Neuronal stem cell (in vitro differentiated cells): ENCODE measurements at places on chromosomes 6 and 20.

GRCh38 chr20:58389324-58389967 is 417 bp downstream of the VAPB start:
- DNase-seq = no peak
- H3K36me3 ChIP-seq = peaks cover 9% of the 10 kb centered on the region
- H3K4me1 ChIP-seq = peaks cover 11% of the 10 kb centered on the region
- H3K27me3 ChIP-seq = no peaks in the 10 kb centered on the region
- H3K4me3 ChIP-seq = peak overlapping the region; percentile 90

- no peak overlapping the region for H3K4me3 ChIP-seq
- H3K27me3 ChIP-seq = no peaks in the 10 kb centered on the region
- H3K4me1 ChIP-seq = no peaks in the 10 kb centered on the region
- DNase-seq = no peak
- no peaks in the 10 kb centered on the region for H3K36me3 ChIP-seq
- no peak overlapping the region for H3K27ac ChIP-seq
These were observed 61.6 kb downstream of the IRF4 start for GRCh38 chr6:453152-453551.

- no peaks in the 10 kb centered on the region for H3K36me3 ChIP-seq
- no peaks in the 10 kb centered on the region for H3K27me3 ChIP-seq
- H3K4me1 ChIP-seq = no peaks in the 10 kb centered on the region
- H3K27ac ChIP-seq = no peak overlapping the region
- no peak for DNase-seq
These were observed 949 bp upstream of the SLC17A3 start for GRCh38 chr6:25874822-25875562.

DNA sequence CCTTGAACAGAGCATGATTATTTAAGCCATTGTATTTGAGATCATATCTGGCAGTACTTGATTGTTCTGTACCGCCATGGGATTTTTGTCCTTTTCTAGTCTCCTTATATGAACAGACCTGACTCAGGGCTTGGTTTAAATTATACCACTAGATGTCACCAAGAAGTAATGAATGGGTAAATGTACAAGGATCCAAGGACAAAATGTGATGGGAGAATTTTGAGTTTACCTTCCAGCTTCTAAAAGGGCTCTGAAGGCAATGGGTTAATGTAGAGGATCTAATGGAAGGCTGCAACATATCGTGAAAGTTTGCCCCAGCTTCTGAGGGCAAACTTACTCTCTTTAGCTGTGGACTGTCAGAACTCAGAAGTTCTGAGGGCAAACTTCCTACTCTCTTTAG is 12.0 kb downstream of the RNF8 start:
- H3K4me1 ChIP-seq = no peaks in the 10 kb centered on the region
- H3K27ac ChIP-seq = no peak overlapping the region
- no peaks in the 10 kb centered on the region for H3K27me3 ChIP-seq
- DNase-seq = no peak

- H3K4me1 ChIP-seq = no peaks in the 10 kb centered on the region
- peak; percentile 2 for DNase-seq
- no peak overlapping the region for H3K27ac ChIP-seq
- no peak overlapping the region for H3K4me3 ChIP-seq
These were observed 134.9 kb downstream of the MMUT start for GRCh38 chr6:49328051-49328744.

DNA sequence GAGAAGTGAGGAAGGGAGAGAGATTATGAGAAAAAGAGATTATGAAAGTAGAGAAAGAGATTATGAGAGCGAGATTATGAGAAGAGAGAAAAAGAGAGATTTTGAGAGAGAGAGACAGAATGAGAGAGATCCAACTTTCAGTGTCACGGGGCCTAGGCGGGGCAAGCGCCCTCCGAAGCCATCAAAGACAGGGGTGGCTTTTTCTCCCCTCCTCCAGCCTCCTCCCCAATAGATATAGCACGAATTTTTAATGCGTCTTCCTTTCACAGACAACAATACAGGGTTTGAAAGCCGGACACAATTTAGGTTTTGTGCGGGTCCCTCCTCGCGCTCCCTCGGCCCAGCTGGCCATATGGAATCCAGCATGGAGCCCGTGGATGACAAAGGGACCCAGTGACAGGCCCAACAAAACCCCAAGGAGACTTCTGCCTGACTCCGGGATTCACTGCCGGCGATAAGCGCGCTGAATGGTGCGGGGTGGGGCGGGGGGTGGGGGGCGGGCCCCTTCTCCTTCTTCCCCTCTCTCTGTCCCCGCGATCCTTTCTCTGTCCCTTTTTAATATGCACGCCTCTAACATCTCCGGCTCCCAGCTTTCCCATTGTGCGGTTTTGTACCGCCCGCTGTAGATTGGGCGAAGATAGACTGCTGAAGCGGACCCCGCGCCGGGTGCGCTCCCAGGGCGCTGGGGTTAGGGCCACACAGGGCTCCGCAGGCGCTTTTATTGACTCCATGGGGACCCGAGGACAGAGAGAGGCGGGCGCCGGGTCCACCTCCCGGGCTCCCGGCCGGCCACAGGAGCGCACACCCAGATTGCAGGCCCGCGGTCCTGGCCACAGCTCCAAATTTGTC is 5.4 kb downstream of the NKX2-2 start:
- H3K4me3 ChIP-seq = no peak overlapping the region
- no peaks in the 10 kb centered on the region for H3K36me3 ChIP-seq
- H3K27ac ChIP-seq = no peak overlapping the region
- DNase-seq = no peak
- peaks cover 6% of the 10 kb centered on the region for H3K4me1 ChIP-seq

DNA sequence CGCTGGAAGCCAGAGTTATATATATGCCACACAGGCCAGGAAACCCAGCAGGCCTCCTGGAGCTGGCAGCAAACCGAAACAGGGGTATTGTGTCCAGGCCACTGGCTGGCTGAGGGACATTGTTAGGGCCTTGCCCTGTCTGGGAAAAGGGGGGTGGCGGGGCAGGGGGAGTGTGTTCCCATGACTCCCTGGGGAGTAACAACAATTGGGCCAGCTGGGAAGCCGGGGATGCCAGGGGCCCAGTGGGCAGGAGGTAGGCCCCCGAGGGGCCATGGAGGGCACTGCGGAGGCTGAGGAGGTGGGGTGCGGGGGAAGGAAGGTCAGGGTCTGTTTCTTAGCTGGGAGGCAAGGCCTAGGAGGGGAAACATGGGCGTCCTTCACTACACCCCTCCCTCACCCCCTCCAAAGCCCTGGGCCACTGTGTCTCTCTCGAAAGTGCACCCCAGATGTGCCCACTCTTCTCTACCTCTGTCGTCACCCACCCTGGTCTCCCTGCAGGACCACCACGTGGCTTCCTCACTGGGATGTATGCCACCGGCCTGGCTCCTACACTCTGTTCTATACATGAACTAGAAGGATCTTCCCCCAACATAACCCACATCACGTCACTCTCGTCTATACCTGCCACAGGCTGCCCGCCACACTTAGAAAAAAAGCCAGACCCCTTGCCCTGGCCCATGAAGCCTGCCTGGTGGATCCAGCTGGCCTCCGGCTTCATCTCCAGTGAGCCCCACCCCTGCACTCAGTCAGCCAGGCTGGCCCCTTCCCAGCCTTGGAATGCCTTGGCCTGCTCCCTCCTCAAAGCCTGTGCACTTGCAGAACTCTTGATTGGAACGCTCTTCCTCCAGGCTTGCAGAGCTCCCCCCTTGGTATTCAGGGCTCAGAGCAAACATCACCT is 7.8 kb upstream of the E2F1 start:
- H3K36me3 ChIP-seq = no peaks in the 10 kb centered on the region
- DNase-seq = no peak
- peak overlapping the region; percentile 80 for H3K27ac ChIP-seq
- H3K27me3 ChIP-seq = no peaks in the 10 kb centered on the region
- H3K4me3 ChIP-seq = no peak overlapping the region

DNA sequence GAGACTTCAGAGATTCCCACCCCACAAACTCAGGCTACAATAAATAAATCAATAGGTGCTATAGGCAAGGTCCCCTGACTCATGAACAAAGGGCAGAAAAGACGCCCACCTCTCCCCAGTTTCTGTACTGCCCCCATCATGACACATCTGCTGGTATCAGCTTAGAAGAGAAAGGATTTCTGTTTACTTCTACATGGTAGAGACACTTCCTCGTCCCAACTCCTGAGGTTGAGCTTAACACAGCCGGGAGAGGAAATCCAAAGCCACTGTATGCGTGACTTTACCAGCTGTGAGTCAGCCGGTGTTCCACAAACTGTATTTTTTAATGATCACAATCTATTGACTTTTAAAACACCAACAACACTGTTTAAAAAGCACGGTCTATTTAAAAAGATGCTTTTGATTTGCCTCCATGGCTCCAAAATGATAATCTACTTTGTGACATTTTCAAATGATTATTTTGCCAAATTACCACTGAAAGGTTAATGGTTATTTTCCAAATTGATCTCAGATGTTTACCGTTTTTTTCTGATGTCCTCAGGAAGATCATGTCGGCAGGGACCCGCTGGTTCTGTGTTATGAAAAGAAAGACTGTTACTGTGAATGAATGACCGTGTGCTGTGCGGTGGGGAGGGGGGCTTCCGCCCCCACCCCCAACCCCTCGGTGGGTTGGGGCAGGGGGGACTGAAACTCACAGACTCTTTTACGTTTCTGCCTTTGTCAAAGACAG is 72.5 kb downstream of the ATP9A start:
- peaks cover 18% of the 10 kb centered on the region for H3K4me1 ChIP-seq
- peak overlapping the region; percentile 75 for H3K27ac ChIP-seq
- no peaks in the 10 kb centered on the region for H3K27me3 ChIP-seq
- DNase-seq = no peak

- no peaks in the 10 kb centered on the region for H3K36me3 ChIP-seq
These were observed 47.9 kb upstream of the ARID1B start for GRCh38 chr6:156729248-156729647.

DNA sequence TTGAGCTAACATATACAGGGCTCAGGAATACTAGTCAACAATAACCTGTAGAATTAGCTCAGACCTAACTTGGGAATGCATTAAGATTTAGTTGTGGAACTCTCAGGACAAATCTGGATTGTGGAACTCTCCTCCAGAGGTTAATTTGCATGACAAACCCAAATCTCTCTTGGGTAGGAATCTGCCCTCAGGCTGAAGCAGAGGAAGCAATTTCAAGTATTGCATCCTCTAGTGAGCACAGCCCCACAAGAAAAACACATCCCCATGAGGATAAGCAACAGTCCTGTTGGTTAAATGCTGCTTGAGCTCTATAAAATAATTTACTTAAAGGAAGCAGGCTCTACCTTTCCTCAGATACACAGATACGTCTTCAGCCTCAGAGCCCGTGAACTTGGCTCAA is 170.9 kb upstream of the STXBP5 start:
- H3K4me1 ChIP-seq = no peaks in the 10 kb centered on the region
- H3K27me3 ChIP-seq = no peaks in the 10 kb centered on the region
- H3K4me3 ChIP-seq = no peak overlapping the region
- no peak overlapping the region for H3K27ac ChIP-seq
- no peaks in the 10 kb centered on the region for H3K36me3 ChIP-seq
- no peak for DNase-seq

DNA sequence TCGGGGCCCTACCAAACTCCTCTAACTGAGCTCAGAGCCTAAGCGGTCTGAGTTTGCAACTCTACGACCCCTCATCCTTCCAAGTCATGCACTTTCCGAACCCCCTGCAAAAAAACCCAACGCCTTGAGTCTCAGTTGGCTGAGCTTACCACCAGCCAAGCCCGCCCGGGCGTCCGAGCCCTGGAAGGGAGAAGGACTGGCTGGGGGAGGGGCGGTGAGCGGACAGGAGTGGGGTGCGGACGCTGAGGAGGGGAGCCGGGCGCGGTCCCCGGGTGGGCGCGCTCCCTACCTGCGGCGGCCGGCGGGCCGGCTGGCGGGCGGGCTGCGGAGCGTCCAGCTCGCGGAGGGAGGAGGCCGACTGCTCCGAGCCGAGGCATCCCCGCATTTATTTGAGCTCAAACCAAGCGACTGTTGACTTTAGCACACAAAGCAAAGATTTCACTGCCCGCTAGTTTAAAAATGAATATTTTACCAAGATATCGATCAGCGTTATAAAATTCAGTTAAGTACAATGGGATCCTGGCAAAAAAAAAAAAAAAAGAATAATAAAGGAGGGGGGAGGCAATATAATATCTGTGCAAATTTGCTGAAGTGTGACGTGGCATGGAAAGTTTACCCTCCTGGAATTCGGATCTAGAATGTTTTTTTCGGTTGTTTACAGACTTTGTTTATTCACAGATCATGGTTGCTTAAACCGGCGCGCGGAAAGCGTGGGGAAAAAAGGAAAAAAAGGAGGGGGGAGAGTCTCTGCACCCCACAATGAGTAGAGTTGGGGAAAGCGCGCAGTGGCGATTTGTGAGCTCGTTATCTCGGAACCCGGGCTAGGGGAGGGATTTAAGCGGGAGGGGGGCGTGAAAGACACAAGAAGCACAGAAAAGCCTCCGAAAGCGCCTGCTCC is 5.9 kb downstream of the FOXA2 start:
- H3K27ac ChIP-seq = no peak overlapping the region
- H3K27me3 ChIP-seq = peaks cover 97% of the 10 kb centered on the region
- no peak for DNase-seq
- H3K4me3 ChIP-seq = no peak overlapping the region
- no peaks in the 10 kb centered on the region for H3K36me3 ChIP-seq
